Amniotic epithelial cell (primary cell): ENCODE measurements at places on chromosomes 1 and 21.

GRCh38 chr1:62688687-62689085, 500 bp upstream of the DOCK7 start:
- peak; percentile 21 for DNase-seq

- DNase-seq, result peak; percentile 76
These were observed 46.9 kb downstream of the DOP1B start for GRCh38 chr21:36203603-36203889.

GRCh38 chr1:172357753-172358385, 62.6 kb upstream of the C1orf105 start:
- DNase-seq, result no peak

GRCh38 chr1:23704834-23705495, 13.4 kb downstream of the RPL11 start:
- DNase-seq, result no peak

- DNase-seq, result peak; percentile 79
These were observed 48.6 kb downstream of the WNT2B start for GRCh38 chr1:112557385-112557784.

- no peak for DNase-seq
These were observed 14.7 kb downstream of the WNT3A start for GRCh38 chr1:228021355-228022030.

DNA sequence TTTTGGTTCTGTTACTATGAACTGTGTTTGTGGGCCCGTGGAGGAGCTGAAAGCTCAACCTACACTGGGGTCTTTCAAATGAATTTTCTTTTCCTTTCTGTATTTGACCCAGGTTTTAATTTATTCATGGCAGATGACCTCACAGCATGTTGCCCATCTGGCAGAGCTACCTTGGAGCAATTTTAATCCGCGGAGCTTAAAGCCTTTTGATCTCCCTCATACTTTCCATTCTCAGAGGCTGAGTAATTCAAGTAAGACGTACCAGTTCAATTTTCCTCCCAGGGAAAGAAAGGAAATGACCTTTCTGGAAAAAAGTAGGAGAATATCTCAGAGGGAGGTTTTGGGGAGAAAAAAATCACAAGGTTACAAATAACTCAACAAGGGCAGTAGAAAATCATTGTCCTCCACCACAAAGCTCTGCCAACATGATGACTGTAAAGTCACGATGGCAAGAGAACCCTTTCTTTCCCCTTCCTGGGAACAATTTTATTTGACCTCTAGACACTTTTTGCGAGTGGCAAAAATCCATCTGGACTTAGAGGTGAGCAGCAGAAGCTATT, 21.6 kb upstream of the PCP4 start:
- DNase-seq, result no peak

DNA sequence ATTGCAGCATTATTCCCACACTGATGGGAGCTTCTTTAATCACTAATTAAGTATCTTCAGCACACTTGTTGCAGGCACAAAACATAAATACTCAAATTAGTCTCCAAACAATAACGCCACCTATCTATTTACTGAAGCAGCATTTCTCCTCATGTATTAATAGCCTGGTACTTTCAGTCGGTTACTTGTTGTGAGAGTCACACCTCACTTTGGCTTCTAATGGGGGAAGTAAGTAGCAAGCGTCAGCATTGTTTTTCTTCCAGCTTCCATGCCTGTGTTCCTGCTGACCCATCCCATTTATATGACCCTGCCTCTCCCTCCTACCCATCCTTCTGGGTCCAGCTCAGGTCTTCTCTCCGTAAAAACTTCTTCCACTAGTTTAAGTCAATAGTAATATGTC, 31.9 kb upstream of the DENND1B start:
- DNase-seq, result no peak

- DNase-seq, result no peak
These were observed 86.9 kb downstream of the CD247 start for GRCh38 chr1:167431261-167431908.

DNA sequence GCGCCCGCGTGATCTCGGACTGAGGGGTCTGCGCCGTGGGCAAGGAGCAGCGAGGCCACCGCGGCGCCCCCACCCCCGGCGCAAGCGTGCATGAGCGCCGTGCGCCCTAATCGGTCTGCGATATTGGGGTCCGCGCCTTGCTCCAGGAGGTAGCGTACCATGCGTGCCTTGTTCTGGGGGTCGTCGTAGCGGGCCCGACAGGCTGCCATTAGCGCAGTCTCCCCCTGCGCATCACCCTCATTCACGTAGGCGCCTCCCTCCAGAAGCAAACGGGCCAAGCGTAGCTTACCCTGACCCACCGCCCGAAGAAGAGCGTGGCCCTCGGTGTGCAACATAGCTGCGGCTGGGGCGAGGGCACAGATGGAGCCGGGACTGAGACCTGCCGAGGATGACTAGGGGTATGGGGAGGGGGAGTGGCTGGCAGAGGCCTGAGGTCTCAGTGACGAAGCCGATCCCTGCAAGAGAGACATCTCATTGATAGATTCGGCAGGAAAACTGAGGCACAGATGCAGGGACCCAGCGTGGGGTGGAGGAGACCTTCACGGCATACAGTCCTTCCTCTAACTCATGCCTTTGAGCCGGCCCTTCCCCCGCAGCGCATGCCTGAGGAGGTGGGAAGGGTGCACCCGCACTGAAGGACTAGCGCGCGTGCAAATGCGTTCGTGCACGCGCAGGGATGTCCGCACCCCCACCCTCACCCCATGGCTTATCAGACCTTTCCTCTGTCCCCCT, 2.8 kb downstream of the ANKRD34A start:
- no peak for DNase-seq

DNA sequence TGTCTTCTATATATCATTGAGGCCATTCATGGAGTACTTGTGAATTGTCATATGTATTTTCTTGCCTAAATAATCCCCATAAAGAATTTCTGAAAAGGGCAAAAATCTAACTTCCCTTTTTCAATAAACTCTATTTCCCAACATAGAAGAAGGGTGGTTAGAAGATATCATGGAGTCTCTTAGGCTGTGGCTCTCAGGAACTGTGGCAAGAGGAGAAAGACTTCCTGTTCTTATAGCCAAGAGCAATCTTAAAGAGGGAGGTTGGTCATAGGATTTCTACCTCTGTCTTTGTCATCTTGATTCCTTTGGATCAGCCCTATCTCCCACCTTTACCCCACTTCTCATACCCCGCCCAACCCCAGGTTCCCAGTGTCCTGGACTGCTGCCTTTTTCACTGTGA, 175.8 kb downstream of the TYW3 start:
- no peak for DNase-seq

DNA sequence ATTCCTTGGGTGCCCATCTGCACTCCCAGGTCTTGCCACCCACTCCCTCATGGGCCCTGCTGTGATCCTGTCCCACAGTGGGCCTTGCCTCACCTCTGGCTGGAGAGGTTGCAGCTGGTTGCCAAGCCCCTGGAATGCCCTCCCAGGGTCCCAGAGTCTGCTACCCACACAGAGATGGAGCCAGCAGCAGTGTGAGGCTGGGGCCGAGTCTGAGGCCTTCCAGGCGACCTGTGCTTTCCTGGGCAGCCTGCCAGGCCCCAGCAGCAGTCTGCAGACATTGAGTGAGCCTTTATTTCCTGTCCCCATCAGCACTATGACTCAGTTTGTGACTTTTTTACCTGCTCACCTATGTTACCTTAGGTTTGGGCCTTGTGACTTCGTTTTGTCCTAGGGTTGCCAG, 25.0 kb upstream of the TSPAN2 start:
- no peak for DNase-seq

- DNase-seq, result peak; percentile 22
These were observed 32.7 kb downstream of the ALG14 start for GRCh38 chr1:95040032-95040525.

- DNase-seq, result no peak
These were observed 15.8 kb downstream of the PLA2G2A start for GRCh38 chr1:19963636-19964035.

GRCh38 chr1:91053630-91054029, 31.8 kb upstream of the ZNF644 start:
- DNase-seq, result no peak

DNA sequence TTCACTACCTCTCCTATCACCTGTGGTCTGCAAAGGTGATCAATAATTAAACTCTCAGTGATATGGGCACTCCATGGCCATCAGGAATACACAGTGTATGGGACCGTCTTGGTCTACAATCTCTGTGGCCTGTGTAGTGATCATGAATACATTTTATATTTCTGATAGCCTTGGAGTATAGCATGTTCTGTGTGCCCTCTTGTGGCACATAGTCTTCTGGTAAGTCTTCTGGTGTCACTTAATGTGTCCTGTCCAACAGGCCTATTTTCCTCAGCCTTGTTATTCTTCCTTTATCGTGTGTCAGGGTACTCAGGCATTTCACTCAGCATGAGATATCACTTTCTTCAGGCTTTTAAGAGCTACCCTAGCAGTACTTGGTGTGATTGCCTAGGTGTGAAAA, 393.6 kb downstream of the AGBL4 start:
- DNase-seq, result no peak

- no peak for DNase-seq
These were observed 15.9 kb downstream of the LRRC8B start for GRCh38 chr1:89540406-89540970.

DNA sequence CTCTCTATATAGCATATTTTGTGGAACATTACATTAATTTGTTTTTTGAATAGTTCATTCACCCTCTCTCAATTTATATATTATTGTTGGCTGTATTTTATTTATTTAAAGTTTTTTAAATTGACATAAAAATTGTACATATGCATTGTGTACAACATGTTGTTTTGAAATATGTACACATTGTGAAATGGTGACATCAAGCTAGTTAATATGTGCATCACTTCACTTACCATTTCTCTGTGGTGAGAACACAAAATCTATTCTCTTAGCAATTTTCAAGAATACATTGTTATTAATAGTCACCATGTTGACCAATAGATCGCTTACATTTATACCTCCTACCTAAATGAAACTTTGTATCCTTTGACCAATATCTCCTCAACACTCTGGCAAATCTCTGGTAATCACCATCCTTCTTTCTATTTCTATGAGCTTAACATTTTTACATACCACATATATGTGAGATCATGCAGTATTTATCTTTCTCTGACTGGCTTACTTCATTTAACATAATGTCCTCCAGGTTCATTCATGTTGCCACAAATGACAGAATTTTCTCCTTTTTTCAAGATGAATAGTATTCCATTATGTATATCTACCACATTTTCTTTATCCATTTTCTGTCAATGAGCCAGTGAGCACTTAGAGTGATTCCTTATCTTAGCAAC, 180.9 kb upstream of the DEPDC1 start:
- DNase-seq, result no peak

DNA sequence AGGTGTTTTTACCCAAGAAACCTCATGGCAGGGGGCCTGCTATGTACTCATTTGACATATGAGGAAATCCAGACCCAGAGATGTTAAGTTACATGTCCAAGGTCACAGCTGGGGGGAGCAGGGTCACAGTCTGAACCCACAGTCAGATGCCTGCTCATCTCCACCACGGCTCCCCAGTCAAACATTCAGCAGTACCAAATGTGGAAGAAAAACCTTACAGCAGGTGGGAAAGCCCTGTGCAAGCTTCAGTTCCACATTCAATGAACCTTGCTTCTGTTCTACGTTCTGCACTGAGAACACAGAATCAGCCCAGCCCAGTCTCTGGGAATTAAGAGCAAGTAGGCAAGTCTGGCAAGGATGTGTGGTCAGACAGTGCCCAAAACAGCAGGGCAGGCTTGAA, 35.2 kb downstream of the LRP8 start:
- DNase-seq, result peak; percentile 38

DNA sequence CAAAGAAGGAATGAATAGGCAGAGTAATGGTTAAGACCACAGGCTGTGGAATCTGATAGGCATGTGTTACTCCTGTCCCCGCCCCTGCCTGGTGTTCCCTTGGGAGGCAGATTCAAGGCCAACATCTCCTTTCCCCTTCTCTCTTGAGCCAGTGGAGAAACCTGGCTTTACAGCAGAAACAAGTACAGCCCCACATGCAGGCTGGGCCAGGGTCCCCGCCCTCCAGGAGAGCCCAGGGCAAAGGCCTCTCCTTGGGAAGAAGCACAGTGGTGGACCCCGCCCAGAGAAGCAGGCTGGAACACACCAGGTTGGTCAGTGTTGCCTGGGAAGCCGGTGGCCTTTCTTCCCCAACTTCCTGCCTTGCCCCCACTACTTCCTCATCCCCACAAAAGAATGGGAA, 6.8 kb downstream of the C1orf167 start:
- no peak for DNase-seq

DNA sequence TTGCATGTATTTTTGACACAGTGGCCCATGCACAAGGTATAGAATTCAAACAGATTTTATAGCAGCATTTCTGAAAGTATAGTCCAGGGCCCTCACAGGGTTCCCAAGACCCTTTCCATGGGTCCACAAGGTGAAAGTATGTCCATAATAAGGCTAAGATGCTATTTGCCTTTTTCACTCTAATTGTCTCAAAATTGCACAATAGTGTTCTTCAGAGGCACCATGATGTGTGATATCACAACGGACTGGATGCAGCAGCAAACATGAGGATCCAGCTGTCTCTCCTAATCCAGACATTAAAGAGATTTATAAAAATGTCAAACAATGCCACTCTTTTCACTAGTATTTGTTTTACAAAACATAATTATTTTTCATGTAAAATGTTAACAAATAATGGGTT, 88.8 kb upstream of the PRDX6 start:
- DNase-seq, result no peak

GRCh38 chr1:212749821-212750535, 41.6 kb downstream of the NSL1 start:
- peak; percentile 59 for DNase-seq

DNA sequence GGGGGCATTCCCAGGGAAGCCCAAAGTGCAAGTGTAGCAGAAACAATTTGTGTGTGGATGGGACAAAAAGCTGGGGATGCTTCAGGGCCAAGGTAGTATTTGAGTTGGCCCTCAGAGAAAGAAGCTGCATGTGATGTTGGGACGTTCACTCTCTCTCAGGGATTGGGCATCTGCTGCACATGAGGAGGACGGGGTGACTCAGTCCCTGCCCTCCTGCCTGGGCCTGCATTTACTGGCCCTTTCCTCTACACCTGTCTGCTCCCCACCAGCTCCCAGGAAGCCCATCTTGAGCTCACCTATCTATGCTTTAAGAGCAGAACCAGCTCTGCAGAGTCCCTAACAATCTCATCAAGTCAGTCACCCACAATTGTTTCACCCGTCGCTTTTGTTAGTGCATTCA, 23.5 kb upstream of the MPZL1 start:
- DNase-seq, result no peak

DNA sequence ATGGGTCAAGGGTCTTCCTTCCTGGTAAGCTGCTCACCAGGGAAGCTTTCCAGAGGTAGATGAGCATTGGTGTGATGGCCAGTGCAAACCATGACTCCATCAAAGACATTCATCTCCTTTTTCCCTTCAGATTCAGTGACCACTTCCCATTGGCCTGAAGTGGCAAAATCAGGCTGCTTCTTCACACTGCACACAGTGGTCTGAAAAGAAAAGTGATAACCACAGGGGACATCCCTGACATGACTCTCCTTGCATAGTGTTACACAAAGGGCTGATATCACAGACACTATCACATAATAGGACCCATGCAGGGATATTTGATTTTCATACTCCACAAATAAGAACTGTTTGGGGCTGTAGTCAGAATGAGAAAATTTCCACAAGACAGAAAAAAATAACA, 11.9 kb downstream of the FMO5 start:
- no peak for DNase-seq
